Stimulated activated CD4-positive, alpha-beta T cell treated with anti-CD3 and anti-CD28 coated beads, Interleukin-2, amount 100 ng/mL, for 24 hours (primary cell): ENCODE measurements at places on chromosomes 5 and 9.

DNA sequence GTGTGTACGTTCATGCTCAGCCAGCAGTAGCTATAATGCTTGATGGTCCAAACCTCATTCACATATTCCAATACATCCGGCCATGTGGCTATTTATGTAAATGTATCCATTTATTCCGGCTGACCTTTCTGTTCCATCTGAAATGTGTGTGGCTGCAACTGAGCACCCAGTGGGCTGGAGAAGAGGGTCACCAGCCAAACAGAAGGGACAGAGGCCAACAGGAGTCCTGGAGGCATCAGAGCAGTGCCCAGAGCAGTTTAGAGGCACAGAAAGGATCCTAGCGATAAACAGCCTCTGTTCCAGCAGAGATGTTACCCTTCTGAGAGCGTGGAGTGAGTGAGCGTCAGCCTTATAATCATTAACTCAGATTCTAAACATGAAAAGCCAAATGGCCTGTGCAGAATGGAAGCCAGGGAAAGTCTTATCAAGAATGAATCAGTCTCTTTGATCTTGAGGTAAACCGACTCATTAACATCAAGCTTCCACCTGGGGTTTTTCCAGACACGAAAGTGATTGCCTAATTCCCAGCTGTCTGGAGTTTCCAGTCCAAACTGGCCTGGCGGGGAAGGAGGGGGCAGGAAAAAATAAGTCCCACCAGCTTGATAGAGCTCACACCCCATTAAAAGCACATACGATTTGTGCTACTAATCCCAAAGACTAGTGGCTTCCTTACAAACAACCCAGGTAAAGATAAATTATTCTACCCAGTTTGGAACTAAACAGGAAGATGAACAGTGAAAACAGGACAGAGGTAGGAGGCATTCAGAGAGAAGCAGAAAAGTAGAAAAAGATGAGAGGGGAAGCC is 55.7 kb downstream of the SUSD1 start:
- no peak for DNase-seq

GRCh38 chr5:141441571-141442170 is 11.4 kb downstream of the PCDHGA12 start:
- no peak for DNase-seq

DNA sequence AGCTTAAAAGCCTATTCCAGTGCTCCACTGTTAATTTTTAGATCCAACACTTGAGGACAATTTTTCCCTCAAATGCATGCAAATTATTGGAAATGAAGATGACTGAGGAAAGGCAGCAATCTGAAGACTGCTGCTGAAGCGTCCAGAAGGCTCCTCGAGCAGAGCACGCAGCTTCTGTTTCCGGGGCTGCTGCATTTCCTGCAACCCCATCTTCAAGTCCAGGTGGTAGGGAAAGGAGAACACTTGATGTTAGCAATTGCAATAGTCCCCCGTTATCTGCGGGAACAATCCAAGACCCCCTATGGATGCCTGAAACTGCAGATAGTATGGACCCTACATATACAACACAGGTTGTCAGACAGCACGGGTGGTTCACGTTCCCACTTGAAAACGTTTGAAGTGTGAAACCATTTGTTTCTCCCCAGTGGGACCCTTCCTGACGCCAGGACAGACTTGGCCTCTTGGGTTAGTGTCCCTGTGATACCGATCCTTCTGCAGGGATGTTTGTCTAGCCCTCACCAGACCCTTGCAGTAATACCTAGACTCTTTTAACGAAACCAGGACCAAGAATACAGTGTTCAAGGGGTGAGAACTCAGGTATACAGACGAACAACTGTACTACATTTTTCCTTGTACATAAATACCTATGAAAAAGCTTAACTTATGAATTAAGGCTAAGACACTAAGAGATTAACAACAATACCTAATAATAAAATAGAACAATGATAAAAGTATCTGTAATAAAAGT is 152.3 kb downstream of the HSD17B3 start:
- no peak for DNase-seq

DNA sequence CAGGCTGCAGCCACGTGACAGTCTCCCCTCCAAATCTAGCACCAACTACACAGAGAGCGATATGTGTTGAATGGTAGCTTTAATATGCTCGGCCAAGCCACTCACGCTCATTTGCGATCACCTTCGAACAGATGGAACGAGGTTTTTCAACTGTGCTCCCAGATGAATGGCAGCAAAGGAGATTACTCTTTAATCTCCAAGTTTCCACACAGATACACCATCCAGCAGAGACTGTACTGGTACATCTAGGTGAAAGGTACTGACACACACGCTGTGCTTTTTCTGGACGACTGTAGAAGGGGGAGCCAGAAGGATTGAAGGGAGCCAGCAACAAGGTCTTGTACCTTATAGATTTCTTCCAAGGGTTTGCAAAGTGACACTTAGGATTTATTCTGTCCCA is 263.9 kb downstream of the NR3C1 start:
- DNase-seq, result no peak

DNA sequence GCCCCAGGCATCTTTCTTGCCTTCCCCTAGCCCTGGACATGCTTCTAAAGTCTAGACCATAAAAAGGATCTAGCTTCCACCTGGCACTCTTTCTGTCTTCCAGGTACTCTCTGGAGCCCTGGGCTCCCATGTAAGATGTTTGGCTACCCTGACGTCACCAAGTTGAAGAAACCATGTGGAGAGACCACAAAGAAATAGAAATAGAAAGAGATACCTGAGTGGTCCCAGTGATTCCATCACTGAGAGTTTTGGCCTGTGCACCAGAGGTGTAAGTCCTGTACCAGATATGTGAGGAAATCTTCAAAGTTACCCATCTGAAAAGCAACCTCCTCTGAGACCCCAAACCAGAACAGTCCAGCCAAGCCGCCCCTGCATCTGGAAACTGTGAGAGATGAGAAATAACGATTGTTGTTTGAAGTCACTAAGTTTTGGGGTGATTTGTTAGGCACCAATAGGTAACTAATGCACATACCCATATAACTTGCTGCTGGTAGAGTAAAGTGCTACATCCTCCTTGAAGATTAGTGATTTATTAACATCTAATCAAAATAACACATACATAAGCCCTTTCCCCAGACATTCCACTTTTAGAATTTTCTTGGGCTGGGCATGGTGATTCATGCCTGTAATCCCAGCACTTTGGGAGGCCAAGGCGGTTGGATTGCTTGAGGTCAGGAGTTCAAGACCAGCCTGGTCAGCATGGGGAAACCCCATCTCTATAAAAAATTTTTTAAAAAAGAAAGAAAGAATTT is 85.7 kb upstream of the LHFPL2 start:
- no peak for DNase-seq

DNA sequence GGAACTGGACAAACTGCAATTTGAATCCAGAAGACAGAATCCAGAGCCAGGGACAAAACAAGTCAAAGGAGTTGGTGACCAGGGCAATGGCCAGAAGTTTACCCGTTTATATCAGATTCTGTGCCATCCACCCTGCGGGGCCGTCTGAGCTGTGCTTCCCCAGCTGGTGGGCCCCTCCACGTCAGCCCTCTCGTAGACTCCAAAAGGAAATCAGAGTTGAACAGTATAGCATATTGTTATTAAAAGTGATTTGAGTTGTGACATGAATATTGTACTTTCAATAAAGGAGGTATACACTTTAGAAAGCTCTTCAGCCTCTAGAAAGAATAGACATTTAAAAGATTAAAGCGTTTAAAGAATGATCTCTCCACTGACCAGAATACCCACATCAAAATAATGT is 102.4 kb downstream of the NFIB start:
- DNase-seq, result no peak

- no peak for DNase-seq
Measured at GRCh38 chr5:157593052-157593757, 17.6 kb upstream of the ADAM19 start.

DNA sequence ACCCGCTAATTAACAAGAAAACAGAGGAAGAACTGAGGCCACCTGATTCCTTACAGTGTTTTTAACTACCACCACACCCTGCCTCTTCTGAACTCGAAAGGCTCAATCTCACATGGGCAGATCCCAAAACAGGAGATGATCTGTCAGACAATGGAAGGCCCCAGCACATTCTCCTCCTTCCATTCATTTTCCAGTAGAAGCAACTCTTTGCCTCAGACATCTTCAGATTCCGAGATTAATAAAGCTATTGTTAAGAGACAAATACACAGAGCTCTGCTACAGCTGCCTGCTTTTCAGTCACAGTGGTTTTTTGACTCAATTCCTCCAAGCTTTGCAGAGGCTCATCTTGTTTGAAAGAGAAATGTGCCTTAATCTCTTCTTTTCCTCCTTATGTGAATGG is 127.2 kb upstream of the ADAMTSL1 start:
- no peak for DNase-seq

GRCh38 chr5:60362158-60362557 is 337.8 kb downstream of the DEPDC1B start:
- DNase-seq, result no peak

GRCh38 chr5:133358271-133358670 is 254.1 kb downstream of the FSTL4 start:
- no peak for DNase-seq

DNA sequence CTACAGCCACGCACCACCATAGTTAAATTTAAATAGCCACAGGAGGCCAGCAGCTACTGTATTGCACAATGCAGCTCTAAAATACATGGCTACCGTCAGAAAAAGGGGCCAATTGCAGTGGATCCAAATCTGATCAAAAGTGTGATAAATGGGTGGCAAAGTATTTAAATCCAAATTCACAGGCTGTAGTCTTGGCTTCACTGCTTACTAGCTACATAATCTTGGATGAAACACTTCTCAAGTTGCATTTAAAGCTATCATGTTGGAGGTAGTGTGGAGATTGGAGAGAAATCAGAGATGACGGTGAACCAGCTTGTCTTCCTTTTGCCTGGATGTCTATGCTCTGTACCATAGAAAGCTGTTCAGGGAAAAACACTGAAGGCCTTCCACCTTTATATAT is 24.0 kb upstream of the SLC44A1 start:
- no peak for DNase-seq

- no peak for DNase-seq
Measured at GRCh38 chr5:142385194-142385593, 60.4 kb upstream of the SPRY4 start.

GRCh38 chr5:94551858-94552257 is 66.5 kb downstream of the KIAA0825 start:
- DNase-seq, result no peak
